Left lung (tissue), 14 donors: ENCODE measurements at places on chromosomes 4 and X. TPM values are rescaled to one million over a fixed set of nuclear protein-coding genes. Genes with fewer than 3 reads are reported as not detected.

- no peak for DNase-seq
Observed at GRCh38 chrX:12570859-12571501, 220.2 kb upstream of the PRPS2 start.

GRCh38 chr4:187618701-187619281, 376.8 kb upstream of the ZFP42 start:
- DNase-seq: no peak

GRCh38 chrX:84188320-84188834, 378 bp upstream of the RPS6KA6 start:
- peak; percentile 88 for DNase-seq

GRCh38 chrX:47568656-47569295, 7.8 kb downstream of the ARAF start:
- DNase-seq: no peak

GRCh38 chr4:141896687-141897086, 260.3 kb downstream of the IL15 start:
- no peak for DNase-seq

DNA sequence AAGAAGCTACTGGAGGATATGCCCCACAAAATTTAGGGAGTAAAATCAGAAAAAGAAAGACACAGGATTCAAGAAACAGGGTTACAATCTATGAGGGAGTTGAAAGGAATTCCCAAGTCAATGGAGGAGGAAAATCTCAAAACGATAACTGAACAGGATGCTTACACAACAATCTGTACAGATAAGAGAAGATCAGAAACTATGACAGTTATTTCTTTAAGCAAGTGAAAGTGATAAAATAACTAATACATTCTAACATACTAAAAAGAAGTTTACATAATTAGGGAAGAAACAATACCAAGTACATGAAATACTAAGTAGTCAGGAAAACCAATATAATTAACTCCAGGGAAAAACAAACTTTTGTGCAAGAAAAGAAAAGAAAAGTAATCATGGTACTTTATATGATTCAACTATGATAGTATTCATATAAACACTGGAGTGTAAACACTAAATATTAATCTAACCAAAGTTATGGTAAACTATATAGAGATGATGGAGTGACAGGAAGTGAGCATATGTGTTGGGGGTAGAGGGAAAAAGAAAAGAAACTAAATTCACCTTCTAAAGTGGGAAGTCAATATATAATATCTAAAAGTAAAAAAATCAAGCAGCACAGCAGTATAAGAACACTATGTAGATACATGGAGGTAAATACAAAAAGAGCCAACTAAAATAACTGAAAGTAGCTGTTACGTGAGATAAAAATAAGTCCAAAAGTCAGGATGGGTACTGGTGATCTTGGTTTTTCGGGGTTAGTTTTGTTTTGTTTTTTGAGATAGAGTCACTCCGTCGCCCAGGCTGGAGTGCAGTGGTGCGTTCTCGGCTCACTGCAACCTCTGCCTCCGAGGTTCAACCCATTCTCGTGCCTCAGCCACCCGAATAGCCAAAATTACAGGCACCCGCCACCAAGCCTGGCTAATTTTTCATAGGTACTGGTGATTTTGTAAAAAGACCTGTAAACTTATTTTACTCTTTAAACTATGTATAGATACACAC, 99.3 kb downstream of the TEX11 start:
- DNase-seq: no peak

DNA sequence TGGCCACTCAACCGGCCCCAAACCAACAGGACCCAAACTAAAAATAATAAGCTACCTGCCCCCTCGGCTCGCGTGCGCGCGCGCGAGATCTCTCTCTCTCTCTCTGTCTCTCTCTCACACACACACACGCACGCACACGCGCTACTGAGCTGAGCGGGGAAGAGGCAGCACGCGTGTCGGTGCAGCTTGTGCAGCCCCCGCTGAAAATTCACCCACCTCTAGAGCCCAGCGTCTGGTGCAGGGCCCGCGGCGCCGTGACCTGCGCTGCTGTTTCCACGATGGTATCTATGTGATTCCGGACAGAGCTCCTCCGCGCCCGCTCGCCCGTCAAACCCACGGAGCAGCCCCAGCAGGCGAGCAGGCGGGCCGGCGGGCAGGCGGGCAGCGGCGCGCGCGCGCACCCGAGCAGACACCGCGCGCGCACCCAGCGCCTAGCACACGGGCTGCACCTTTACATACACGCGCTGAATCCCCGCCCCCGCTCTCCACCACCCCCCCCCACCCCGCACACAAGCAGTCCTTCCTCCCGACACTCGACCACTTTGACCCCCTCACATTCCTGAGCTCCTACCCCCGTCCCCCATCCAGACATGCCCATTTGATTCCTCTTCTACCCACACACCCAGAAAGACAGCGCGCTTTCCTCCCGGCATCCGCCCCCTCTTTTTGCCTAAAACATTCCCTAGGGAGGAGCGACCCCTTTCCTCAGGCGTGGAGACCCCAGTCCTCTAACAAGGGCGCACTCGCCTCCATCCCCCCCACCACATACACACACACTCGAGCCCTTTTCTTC, 1.0 kb downstream of the SLITRK4 start:
- peak; percentile 4 for DNase-seq

DNA sequence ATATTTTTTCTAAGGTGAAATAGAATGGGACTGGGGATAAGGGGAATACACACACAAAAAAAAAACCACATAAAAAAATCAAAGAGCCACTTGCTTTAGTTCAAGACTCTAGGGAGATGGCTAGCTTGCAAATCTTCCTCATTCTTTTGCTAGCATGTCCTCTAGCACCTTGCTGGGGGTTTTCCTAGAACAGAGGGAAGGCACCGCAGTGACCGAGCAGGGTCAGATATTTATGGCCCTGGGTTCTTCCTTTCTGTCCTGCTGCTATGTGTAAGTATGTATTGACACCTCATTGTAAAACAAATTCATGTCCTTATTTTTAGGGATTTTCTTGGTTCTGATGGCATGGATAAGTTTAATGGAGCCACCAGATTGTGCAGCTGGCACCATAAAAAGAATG, 81.2 kb downstream of the SHISA3 start:
- DNase-seq: no peak

GRCh38 chrX:139931646-139932072, 1.2 kb downstream of the ATP11C start:
- no peak for DNase-seq

- no peak for DNase-seq
Observed at GRCh38 chr4:184850018-184850417, 24.2 kb upstream of the ACSL1 start.

GRCh38 chrX:9122519-9123245, 88.8 kb upstream of the FAM9B start:
- no peak for DNase-seq

- DNase-seq: no peak
Observed at GRCh38 chr4:111871802-111872201, 273.5 kb upstream of the FAM241A start.

- DNase-seq: no peak
Observed at GRCh38 chrX:130280901-130281300, 12.2 kb upstream of the ZNF280C start.

- DNase-seq: no peak
Observed at GRCh38 chr4:15765391-15765790, 12.7 kb upstream of the CD38 start.

DNA sequence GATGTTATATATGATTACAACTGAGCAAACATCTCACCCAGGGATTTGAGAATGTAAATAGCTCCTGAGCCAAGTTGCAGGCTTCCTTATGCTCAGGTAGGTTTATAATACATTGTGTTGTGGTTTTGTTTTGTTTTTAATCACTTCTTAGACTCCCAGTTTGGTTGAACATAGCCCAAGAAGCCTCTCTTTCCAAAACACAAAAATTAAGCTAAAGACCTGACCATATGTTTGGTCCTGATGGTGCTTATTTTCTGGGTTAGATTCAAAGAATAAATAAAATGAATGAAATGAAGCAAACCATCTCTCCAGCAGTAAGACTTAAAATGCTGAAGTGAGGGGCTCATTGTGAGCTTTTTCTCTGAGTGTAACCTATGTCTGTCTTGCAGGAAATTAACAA, 93.5 kb downstream of the GRXCR1 start:
- no peak for DNase-seq

DNA sequence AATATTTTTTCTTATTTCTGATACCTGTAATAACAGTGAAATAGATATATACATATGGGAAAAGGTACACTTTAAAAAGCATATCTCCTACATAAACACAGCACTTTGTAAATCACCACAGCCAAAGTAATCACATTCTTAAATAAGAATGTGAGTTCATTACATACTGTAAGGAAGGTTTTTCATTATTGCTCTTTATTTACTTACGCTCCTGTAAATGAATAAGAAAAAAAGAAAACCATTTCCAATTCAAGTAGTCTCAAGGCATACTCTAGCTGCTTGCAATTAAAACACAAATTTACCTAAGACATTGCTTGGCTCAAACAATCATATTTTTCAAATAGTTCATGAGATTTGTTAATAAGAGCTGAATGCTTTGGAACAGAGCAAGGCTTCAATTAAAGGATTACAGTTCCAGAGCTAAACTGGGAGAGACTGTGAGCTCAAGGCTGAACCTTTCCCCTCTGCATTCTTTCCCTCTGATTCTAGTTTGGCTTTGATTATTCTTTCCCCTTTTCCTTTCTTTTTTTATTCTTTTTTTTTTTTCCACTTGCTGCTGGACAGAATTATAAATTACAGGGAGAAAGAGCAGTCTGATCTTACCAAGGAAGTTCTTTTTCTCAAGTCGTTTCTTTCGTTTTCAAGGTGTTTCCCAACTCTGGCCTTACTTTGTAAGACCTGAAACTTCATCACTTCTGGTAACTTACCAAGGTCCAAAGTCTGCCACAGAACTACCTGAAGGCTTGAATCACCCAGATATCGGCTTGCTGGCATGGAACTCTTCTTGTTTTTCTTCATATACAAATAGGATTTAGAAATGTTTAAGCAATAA, 278.3 kb downstream of the INPP4B start:
- no peak for DNase-seq

DNA sequence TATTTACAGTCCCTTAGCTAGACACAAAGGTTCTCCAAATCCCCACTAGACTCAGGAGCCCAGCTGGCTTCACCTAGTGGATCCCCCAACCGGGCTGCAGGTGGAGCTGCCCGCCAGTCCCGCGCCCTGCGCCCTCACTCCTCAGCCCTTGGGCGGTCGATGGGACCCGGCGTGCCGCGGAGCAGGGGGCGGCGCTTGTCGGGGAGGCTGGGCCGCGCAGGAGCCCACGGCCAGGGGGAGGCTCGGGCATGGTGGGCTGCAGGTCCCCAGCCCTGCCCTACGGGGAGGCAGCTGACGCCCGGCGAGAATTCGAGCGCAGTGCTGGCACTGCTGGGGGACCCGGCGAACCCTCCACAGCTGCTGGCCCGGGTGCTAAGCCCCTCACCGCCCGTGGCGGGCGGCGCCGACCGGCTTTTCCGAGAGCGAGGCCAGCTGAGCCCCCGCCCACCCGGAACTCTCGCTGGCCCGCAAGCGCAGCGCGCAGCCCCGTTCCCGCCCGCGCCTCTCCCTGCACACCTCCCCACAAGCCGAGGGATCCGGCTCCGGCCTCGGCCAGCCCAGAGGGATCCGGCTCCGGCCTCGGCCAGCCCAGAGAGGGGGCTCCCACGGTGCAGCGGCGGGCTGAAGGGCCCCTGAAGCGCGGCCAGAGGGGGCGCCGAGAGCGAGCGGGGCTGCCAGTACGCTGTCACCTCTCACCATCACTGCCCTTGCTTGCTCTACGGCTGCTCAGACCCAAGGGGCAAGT, 39.4 kb downstream of the WFS1 start:
- DNase-seq: peak; percentile 80

DNA sequence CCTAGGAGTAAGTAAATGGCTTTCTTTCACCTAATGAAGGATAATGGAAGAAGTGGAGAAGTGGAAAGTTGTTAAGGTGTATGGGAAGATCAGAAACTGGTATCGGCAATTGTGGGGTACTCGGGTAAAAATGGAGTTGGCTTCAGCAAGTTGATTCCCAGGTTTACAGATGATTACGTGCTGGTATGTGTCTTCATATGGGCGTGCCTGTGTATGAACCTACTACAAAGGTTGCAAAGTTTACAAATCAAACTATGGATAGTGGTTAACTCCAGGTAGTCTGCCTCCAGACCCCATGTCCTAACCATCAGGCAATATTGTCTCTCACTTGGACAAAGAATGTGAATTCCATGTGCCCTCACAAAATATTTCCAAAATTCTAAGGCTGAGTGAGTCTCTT, 773 bp downstream of the TLR3 start:
- DNase-seq: no peak

DNA sequence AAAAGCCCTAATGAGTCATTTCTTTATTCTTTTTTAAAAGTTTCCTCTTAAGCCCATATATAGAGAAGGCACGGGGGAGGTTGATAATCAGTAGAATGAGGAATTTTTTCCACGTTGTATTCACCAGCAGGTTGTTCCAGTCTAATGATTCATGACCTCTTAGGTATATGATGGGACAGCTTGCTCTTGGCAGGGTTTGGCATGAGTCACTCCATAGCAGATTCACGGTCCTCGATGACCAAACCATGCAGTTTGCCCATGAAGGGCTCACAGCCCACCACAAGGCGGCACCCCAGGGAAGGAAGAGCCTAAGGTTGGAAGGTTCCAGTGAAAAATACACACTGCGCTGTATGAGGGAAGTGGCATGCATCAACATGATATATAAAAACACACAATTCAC, 623.8 kb upstream of the DIPK2B start:
- DNase-seq: no peak

DNA sequence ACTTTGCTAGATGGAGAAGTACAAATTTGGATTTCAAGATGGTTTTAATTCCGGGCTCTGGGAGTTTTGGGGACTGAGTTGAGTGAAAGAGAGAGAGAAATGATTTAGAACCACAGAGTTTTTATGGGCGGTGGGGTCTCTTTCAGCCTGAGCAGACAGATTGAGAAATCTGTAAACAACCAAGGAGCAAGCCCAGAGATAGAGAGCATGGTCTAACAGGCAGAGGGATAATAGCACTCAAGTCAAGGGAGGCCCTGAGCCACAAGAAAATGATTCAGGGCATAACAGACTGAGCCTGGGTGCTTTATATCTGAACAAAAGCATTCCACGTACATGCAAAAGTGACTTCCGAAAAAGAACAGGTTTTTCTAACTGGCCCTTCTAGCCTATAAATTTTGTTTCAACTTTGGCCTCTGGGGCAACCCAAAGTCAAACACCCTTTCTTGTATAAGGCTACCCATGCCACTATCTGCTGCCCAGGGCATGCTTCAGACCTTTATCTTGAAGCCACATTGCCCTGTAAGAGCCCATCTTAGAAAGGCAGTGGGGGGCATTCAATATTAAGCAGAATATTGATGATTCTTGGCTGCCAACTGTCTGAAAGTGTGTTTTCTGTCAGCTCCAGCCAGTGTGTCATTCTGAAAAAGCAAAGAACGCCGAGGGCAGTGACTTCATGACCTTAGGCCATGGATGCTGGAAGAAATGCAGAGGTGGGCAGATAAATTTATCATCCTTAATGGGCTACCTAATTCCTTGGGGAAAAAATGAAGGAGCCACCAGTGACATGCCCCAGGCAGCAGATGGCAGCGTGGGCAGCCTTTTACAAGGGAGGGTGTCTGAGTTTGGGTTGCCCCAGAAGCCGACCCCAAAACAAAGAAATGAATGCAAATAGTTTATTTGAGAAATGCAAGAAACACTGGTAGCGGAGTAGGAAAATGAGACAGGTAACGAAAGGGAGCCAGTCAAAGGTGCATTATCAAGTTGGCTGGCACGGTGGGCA, 637.6 kb downstream of the MID1IP1 start:
- DNase-seq: no peak

GRCh38 chr4:6732441-6733357, 16.7 kb downstream of the BLOC1S4 start:
- no peak for DNase-seq

The ATOH1 gene
- not detected for polyA plus RNA-seq

The ZCCHC12 gene
- polyA plus RNA-seq: 0.51 TPM

The GRIA3 gene
- polyA plus RNA-seq: 1.2 TPM

The PAK3 gene
- polyA plus RNA-seq: 0.72 TPM

The JADE3 gene
- polyA plus RNA-seq: 15.0 TPM

The TMSB15C gene
- 24.7 TPM for polyA plus RNA-seq

The POF1B gene
- 0.28 TPM for polyA plus RNA-seq

The ODAPH gene
- not detected for polyA plus RNA-seq

The NOCT gene
- polyA plus RNA-seq: 3.4 TPM
